ENCODE measurements at places on chromosomes 2 and 18.

DNA sequence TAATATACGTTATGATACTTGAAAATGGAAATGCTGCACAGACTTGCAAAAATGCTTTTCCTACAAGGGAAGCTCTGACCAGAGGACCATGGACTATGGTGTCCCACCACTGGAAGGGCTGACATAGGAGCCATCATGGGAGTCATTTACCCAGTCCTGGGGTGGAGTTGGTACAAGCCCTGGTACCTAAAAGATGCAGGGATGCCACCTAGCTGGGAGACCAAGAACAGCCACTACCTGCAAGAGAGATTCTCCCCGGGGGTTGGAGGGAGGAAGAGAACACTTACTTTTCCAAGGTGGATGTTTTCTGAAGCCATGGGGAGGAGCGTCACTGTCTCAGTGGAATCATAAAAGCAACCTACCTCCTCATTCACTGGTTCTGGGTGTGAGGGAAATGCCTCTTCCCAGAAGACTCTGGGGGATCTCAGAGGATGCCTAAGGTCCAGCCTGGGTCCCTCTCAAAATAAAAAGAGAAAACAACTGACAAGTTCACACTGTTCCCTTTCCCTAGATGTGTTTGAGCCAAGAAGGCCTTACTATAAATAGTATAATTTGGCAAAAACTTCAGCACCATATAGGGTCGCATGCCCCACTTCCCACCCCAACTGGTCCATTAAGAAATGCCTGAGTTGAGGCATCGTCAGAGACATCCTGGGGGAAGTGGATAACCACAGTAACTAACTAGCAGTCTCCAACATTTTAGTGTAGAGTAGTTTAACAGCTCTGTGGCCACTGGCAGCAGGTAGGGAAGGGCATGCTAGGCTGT is 39.9 kb downstream of the REEP1 start:
- no peak for DNase-seq

GRCh38 chr18:64409511-64409910 is 260.6 kb upstream of the LINC00305 start:
- DNase-seq = no peak

GRCh38 chr2:71952572-71953188 is 195.0 kb downstream of the CYP26B1 start:
- DNase-seq = no peak

DNA sequence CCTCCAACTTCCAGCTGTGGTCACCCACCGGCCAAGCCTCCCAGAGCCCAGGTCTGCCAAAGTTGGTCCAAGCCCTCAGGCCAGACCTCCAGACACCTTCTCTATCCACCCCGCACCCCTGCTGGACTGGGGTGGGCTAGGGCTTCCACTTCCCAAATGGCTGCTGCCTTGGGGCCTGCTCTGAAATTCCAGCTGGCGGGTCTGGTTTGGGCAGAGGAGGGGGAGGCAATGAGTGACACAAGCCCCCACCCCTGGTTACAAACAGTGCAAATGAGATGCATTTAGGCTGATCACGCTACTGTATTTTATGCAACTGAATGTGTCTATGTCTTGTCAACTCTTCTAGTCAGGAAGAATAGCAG is 14.6 kb downstream of the POU3F3 start:
- no peak for DNase-seq

GRCh38 chr18:21714474-21714873 is 9.9 kb upstream of the ABHD3 start:
- DNase-seq = no peak

DNA sequence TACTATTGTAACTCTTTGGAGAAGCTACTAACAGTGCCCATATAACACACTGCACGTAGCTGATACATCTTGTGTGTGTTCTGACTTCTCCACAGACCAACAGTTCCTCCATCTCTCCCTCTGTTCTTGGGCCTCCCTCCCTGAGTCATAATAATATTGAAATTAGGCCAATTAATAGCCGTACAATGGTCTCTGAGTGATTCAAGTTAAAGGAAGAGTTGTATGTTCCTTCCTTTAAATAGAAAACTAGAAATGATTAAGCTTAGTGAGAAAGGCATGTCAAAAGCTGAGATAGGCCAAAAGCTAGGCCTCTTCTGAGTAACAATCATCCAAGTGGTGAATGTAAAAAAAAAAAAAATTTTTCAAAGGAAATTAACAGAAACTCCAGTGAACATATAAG is 828.4 kb upstream of the CHAC2 start:
- no peak for DNase-seq

DNA sequence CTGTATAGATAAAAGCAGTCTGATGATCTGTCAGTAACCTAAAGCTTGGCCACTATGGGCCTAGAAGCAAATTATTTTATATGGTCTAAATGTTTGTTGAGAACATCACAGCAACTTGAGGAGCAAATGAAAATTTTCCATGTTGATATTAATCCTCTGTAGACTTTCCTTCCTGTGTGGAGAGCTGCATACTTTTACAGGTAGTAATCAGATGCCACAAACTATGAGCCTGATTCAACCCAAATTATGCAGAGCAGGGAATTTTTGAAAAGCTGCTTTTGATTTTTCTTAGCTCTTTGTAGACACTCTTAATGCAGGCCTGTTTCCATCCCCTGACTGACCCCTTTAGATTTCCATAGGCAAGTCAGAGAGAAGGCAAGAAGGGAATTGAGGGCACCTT is 17.3 kb downstream of the PAX3 start:
- DNase-seq = no peak

DNA sequence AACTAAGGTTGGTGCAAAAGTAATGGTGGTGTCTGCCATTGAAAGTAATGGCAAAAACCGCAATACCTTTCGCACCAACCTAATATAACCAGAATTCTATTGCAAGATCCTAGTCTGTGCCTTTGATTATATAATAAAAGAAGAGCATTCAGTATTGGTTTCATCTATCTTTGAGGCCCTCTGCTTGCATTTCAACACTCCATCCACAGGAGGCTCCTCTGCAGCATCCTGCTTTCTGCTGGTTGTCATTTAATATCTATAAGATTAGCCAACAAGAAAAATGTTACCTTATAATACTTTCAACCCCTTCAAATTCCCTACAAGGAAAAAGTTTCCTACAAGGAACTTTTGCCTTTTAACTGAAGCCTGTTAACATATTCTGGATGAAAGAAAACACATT is 139.2 kb downstream of the CDCA7 start:
- DNase-seq = no peak

- DNase-seq = no peak
Observed at GRCh38 chr2:239383036-239383758, 17.6 kb downstream of the HDAC4 start.

DNA sequence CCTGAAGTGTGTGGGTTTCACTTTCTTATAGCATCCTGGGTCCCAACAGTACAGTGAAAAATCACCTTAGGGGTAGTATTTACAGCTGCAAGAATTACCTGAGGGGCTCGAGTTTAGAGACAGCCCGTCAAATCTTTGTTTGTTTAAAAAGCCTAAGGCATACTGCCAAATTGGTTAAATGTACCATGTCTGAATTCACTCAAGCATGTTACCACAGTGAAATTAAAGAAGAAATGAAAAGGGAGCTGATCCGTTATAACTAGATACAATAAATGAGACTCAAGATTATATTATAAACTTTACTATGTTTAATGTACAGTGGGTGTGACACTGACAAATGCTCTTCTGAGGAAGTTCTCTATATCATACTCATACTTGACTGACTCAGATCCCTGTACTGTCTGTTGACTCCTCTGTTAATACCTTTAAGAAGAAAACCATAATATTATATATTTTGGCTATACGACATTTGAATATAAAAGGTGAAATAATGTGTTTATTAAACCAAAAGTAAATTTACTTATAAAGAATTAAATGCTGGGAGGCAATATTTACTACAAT is 107.3 kb downstream of the TMEFF2 start:
- DNase-seq = no peak

DNA sequence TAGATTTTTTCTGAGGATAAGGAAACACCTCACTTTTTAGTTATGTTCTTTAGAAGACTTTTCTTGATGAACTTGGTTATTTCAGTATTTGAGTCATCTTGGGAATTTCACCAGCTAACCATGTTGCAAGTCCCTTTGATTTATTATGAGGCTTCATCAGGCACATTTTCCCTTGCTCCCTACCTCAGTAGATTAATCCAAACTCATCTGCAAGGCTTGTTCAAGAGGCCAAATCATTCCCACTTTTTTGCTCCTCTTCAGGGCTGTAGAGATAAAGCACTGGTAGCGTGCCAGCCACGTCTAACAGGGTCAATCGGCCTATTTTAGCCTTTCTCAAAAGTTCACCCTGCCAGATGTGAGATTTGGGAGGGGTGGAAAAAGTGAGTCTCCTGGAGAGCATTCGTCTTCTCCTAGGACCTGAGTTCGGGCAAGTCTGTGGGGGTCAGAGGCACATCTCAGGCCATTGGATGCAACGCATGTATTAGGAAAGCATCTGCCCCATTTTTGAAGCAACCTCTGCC is 120.3 kb downstream of the RDH14 start:
- no peak for DNase-seq

DNA sequence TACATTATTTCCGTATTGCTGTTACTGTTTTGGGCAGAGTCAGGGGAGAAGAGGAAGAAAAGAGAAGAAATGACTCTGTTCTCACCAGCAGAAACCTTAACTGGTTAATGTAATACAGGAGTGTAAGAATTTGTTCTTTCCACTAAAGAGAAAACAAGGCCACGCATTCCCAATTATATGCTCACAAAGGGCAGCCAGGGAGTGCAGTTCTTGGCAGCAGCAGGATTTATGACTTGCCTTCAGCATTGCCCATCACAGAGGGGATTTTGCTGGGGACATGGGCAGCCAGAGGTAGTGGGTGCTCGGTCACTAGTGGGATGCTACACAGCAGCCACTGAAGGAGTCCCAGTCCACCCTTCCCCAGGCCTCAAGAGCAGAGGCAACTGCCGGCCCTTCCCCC is 18.4 kb downstream of the MREG start:
- no peak for DNase-seq

GRCh38 chr2:42223067-42223854 is 54.1 kb downstream of the EML4 start:
- no peak for DNase-seq

DNA sequence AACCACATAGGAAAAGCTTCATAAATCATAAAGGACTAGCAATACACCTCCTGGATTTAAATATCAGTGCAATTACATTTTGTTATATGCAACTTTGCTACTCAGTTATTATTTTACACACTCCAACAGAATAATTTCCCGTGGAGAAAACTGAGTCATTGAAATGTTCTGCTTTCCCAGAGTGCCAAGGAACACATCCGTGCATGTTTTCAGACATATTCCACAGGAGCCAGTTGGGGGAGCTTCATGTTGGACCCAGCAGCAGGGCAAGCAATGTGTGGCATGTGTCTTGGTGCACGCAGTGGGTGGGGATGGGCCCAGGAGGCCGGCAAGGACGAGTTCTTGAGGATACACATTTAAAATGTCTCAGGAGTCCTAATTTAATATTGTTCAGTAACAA is 14.4 kb upstream of the SMIM21 start:
- DNase-seq = no peak

GRCh38 chr2:97755491-97755890 is 42.1 kb downstream of the ZAP70 start:
- no peak for DNase-seq

DNA sequence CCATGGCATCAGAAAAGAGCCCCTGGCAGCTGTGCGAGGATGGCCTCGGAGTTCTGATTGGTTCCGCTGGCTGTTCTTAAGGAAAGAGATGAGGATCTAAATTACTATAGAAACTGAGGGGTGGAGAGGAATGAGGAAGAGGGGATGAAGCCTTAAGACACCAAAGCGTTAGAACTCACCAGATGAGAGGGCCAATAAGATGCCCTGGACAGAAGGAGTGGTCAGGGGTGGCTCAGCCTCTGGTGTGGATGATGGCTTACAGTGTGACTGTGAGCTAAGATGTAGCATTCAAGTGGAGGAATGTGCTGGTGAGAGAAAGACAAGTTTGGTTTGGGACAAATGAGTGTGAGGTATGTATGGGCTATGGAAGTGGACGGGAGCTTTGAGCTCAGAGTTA is 97.8 kb downstream of the ZFP36L2 start:
- no peak for DNase-seq

DNA sequence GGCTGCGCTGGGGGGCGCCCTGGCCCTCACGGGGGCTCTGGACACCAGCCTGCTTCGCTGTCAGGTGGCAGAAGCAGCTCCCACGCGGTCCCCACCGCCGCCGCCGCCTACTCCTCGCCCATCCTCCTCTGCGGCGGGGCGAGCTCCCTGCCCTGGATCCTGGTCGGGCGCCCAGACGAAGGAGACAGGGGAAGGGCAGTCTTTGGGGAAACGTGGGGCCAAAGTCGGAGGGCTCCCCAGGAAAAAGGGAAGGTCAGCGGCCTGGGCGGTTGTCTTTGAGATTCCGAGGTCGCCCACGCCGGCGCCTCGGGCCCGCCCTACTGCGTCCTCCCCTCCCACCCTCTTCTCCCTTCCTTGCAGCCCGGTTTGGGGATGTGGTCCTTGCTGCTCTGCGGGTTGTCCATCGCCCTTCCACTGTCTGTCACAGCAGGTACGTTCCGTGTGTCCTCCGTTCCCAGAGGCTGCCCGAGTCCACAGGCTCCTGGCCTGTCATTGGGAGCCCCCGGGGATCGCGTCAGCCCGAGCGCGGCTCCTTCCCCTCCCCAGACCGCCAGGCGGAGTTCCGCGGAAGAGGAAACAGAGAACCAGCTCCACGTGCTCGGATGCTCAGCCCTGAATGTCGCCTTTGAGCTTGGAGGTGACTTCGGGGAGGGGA is 800 bp downstream of the IL1RL2 start:
- peak; percentile 24 for DNase-seq

DNA sequence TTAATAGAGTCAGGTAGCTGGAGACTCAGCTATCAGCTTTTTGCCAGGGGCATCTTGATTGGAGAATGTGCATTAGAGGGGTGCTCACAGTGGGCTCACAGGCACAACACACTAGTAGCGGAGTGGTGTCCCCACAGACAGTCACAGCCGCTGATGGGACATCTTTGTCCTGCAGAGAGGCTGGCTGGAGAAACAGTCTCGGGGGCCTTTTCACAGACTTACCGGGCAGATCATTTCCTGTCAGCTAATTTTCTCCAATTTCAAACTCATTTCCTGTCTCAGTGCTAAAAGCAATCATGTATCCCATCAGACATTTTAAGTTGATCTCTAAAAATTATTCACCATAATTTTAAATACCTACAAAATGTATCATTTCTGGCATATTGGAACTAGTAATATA is 562.6 kb downstream of the DCDC2C start:
- no peak for DNase-seq

GRCh38 chr2:217868911-217869334 is 133.9 kb downstream of the TNS1 start:
- no peak for DNase-seq

GRCh38 chr2:151042964-151043363 is 218.7 kb downstream of the RBM43 start:
- DNase-seq = no peak
